ENCODE measurements at places on chromosomes 2 and 18. TPM values are rescaled to one million over a fixed set of nuclear protein-coding genes. Genes with fewer than 3 reads are reported as not detected.

- no peaks in the 10 kb centered on the region for H3K36me3 ChIP-seq
- no peak overlapping the region for H3K27ac ChIP-seq
- H3K27me3 ChIP-seq, result no peaks in the 10 kb centered on the region
These were observed 155.3 kb upstream of the NABP1 start for GRCh38 chr2:191522478-191523120.

DNA sequence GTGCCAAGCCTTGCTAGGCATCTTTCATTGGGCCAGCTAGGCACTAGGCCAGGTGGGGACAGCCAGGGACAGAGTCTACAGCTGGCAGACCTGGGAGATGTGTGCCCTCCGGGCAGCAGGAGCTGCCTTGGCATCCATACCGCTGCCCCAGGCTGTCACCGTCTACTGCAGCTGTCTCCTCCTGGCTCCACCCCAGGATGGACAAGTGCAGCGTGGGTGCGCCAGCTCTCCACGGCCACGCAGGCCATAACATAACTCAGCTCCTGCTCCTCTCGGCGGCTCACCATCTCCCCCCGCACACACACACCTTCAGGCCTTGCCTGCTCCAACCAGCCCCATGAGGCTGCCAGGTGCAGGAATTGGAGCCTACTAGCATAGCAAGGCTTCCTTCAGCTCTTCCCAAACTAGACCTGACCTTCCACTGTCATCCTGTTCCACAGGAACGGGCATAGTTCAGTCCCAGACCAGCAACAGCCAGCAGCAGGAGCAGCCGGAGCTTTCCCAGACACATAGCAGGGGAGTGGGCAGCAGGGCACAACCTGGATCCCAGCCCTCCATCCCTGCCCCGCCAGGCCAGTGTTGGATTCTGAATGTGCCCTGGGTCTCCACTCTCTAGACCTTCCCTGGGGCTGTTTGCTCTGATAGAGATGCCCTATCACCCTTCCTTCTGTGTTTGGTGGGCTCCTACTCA lies 2.5 kb upstream of the ADRA2B start:
- H3K4me3 ChIP-seq, result no peak overlapping the region
- H3K27me3 ChIP-seq, result no peaks in the 10 kb centered on the region
- DNase-seq, result no peak
- peaks cover 6% of the 10 kb centered on the region for H3K4me1 ChIP-seq
- no peak overlapping the region for H3K27ac ChIP-seq

Gene CPLX4
- not detected for total RNA-seq

DNA sequence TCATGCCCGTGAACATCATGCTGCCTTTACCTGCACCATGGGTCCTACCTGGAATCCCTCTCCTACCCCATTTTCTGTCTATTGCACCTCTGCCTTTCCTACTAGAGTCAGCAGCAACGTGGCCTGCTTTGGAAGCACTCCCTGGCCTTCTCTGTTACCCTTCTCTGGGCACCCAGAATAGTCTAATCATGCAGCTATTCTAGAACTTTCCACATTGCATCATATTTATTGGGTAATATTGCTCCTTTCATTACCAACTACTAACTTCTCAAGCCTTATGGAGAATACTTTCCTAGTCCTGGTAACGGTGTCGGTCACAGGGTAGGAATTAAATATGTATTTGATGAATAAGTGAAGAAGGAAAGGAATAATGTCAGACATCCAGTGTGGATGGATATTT lies 33.3 kb upstream of the CREG2 start:
- no peak for DNase-seq
- no peak overlapping the region for H3K4me3 ChIP-seq
- H3K27ac ChIP-seq, result no peak overlapping the region
- no peaks in the 10 kb centered on the region for H3K4me1 ChIP-seq

Gene TBR1
- total RNA-seq, result not detected

Data from psoas muscle (tissue), 8 donors.